LHCN-M2 (cell line): ENCODE measurements at places on chromosomes 11 and 22.

GRCh38 chr11:17714356-17714854 is 5.0 kb upstream of the MYOD1 start:
- DNase-seq: peak; percentile 59

DNA sequence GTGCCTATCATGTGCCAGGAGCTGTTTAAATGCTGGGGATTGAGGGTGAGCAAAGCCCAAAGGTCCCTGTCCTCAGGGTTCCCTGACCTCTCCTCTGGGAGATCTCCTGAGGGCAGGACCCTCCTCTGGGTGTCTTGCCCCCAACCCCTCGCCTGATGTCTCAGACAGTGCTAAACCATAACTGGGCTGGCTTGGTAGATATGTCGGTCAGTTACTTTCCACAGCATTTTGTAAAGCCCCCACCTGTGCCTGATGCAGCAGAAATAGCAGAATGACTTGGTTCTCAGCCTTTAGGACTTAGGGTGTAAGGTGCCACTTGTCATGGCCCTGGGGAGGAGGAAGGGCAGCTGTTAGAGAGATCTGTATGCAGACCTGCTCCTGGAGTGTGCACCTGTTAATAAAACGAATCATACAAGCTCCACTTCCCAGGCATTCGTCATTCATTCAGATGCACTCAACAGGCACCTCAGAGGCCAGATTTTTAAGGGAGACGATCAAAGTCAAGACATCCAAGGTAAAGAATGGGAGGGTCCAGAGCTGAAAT is 88.1 kb downstream of the TP53I11 start:
- peak; percentile 67 for DNase-seq

DNA sequence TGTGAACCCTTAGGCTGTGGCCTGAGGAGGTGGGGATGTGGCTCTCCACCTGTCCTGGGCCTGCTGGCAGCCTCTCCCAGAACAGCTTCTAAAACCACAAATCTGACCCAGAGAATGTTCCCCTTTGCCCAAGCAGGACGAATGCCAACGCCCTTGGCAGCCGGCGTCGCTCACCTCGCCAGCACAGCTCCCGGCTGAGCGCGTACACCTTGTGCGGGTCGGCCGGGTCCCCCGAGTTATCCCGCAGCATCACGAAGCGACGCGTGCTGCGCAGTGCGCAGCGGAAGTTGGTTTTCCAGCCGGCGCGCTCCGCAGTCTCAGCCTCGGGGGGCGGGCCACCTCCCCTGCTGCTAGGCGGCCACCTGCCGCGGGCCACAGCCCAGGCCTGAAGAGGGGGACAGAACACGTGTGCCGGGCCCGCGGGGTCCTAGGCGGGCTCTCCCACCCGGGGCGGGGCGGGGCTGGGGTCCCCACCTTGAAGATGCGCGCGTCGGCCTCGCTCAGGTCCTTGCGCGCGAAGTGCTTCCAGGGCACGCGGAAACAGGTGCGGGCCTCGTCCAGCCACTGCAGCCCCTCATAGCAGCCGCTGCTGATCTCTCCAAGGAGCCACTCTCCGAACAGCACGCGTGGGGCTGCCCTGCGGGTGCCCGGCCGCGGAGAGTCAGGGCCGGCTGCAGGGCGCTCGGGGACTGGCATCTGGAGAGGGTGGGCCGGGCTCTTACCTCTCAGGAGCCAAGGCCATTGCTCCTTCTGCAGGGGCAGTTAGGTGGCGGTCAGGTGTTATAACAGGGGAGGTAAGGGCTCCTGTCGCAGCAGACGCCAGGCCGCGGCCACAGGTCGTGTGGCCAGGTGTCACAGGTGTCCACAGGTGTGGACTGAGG is 887 bp downstream of the IRF7 start:
- peak; percentile 42 for DNase-seq

DNA sequence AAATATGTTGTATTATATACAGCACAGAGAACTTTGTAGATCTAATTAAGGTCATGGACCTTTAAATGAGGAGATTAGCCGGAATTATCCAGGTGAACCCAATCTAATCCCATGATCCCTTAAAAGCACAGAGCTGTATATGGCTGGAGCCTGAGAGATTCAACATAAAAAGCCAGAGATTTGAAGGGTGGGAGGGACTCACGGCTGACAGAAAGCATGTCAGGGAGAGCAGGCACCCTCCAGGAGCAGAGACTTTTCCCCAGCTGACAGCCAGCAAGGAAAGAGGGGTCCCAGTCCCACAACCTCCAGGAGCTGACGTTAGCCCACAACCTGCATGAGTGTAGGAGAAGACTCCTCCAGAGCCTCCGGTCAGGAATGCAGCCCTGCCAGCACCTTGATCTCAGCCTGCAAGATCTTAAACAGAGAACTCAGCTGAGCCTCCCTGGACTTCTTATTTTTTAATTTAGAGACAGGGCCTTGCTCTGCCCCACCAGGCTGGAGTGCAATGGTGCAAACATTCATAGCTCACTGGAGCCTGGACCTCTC is 20.0 kb upstream of the ADA2 start:
- DNase-seq: no peak

- peak; percentile 5 for DNase-seq
Measured at GRCh38 chr11:91459840-91460239, 764.8 kb upstream of the FAT3 start.

DNA sequence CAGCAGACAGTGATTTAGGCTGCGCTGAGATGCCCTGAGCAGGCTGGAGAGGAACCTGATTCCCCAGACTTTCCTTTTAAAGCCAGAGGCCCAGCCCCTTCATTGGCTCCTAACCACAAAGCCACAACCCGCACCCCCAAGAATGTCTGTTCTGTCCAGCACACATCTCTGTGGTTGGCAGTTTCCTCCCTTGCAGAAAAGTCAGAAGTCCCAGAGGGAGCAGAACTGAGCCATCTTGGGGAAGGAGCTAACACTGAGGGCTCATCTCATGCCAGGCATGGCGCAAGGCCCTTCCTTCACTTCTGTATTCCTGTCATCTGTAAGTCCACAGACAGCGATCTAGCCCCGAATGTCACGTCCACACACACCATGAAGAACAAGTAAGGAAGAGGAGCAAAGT is 97.1 kb upstream of the SYT13 start:
- peak; percentile 89 for DNase-seq

GRCh38 chr11:102272047-102272824 is 45.0 kb upstream of the BIRC3 start:
- no peak for DNase-seq

- no peak for DNase-seq
Measured at GRCh38 chr11:6529266-6529665, 32.2 kb downstream of the DNHD1 start.

DNA sequence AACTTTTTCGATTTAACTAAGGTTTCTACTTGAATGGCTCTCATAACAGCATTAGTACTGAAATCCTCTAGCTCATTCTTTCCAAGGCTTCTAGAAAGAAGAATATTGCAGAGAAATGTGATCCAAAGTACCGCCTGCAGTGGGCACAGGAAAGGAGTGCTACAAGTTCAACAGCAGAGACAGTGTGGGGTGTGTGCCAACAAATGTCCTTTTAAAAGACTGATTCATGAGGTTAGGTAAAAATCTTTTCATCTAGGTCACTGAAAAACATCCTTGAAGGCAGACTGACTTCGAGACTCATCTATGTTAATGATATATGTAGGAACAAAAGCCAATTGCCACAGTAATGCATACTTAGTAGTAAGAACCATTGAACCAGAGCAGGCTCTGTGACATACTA is 349.1 kb upstream of the PITPNB start:
- peak; percentile 6 for DNase-seq

DNA sequence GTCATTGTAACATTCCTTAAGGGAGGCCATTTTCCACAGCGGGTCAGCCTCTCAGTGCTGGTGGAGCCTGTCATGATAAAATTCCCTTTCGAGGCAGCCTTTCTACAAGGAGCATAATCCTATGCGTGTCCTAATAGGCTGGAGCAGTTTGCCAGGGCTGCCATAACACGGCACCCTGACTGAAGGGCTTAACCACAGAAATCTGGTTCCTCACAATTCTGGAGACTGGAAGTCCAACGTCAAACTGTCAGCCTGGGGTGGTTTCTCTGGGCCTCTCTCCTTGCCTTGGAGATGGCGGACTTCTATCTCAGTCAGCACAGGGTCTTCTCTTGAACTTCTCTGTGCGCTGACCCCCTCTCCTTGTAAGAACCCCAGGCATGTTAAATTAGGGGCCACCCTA is 1.4 kb upstream of the RGL4 start:
- no peak for DNase-seq

- no peak for DNase-seq
Measured at GRCh38 chr22:41047801-41048211, 44.6 kb upstream of the EP300 start.

- DNase-seq: no peak
Measured at GRCh38 chr11:96215826-96216225, 127.2 kb downstream of the MAML2 start.

GRCh38 chr11:76253416-76253815 is 47.1 kb upstream of the WNT11 start:
- no peak for DNase-seq

DNA sequence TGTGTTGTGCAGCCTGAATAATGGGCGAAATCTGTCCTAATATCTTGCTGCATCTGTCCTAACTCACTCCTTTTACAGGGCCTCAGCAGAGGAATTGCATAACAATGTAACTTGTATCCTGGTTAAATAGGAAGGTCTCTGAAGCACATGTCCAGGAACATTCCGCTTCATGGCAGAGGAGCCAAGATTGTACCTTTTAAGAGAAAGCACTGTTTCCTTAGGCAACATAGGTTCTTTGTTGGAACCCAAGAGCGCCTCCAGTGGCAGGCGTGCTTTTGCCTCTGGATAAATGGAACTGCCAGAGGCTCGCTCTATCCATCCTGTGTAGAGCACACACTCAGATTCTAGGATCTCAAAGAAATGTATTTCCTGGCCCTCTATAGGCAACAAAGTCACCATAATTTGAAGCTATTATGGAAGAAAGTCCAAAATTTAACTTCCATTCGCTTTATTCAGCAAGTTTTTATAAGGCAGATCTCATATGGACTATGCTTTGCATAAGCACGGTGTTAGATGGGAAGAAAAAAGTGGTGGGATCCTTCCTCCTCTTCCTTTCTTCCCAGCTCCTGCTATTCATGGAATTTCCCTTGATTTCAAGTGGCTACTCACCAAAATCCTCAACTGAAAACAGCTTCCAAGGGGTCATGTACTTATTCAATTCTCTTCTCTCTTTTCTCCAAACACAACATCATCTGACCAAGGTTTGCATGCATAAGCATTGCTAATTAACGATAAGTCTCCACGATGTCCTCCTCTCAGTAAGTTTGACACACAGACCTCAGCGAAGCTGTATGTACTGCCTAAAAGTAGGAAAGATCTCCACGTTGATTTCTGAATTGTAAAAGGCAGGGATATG is at the start of gene BLID:
Gene BLID, minus strand, starts transcription at position 692 of the 856 bp plus-strand sequence. Its CDS starts 293 bp downstream, at position 399.
- no peak for DNase-seq

DNA sequence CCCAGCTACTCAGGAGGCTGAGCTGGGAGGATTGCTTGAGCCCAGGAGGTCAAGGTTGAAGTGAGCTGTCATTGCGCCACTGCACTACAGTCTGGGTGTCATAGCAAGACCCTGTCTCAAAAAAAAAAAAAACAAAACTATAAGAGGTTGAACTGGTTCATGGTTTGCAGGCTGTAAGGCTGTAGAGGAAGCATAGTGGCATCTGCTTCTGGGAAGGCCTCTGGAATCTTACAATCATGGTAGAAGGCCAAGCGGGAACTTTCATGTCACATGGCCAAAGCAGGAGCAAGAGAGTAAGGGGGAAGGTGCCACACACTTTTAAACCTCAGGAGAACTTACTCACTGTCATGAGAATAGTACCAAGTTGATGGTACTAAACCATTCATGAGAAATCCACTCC is 109.6 kb downstream of the SWAP70 start:
- no peak for DNase-seq

GRCh38 chr11:114195981-114196731 is 100.0 kb upstream of the NNMT start:
- DNase-seq: no peak

- DNase-seq: no peak
Measured at GRCh38 chr22:19799322-19800190, 39.0 kb downstream of the TBX1 start.

GRCh38 chr11:34825670-34826383 is 90.4 kb downstream of the APIP start:
- DNase-seq: no peak

- no peak for DNase-seq
Measured at GRCh38 chr22:19419464-19420178, 11.9 kb downstream of the HIRA start.

- DNase-seq: no peak
Measured at GRCh38 chr22:49351761-49352227, 475.9 kb downstream of the BRD1 start.

DNA sequence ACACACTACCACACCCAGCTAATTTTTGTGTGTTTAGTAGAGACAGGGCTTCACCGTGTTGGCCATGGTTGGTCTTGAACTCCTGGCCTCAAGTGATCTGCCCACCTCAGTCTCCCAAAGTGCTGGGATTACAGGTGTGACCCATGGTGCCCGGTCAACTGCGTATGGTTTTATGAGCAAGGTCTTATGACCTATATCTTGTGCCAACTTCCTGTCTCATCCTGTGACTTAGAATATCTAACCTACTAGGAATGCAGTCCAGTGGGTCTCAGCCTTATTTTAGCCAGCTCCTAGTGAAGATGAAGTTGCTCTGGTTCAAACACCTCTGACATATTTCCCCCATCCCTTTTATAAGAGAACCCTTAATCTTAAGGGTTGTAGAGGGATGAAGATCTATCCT is 66.1 kb upstream of the OR5AN1 start:
- DNase-seq: no peak

DNA sequence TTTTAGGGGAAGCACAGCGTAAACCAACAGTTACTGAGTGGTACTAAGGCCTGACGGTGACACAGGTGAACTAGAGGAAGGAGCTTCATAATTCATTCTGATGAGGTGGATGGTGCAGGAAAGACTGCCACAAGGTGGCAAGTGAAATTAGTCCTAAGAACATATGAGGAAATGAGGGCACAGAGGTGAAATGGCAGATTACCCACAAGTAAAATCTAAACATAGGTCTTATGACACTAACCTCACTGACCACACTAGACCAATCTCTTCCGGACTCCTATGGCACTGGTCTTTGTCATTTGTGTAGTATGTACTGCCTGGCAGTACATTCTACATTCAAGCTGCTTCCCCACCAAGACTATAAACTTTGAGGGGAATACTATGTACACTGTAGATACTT is 20.2 kb downstream of the GAB2 start:
- no peak for DNase-seq

DNA sequence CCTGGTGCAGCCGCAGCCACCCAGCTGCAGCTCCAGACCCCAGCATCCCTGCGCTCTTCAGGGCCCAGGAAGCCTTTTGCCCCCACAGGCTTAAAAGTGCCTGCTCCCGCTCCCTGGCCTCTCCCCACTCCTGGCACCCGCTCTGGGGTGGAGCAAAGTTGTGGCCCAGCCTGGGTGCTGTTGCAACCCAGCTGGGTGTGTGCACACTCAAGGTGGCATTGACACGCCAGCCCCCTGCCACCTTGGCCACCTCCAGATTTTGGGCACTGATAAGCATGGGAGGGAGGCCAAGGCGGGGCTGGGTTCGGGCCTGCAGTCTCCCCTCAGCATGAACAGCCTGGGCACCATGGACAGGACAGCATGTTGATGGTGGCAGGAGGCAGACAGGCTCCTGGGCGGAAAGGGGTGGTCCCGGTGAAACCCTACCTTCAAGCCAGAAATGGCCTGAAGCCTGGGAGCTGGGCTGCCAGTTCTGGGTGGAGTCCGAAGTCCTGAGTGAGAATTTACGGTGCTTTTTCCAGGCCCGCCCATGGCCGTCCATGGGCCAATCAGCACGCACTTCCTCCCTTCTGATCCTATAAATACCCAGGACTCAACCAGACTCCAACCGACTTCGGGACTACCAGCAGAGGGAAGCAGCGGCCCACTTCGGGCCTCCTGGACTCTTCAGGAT is 23.6 kb upstream of the RNASEH2C start:
- peak; percentile 36 for DNase-seq
